GM23248 (cell line): ENCODE measurements at places on chromosomes 1 and 21. TPM values are rescaled to one million over a fixed set of nuclear protein-coding genes. Genes with fewer than 3 reads are reported as not detected.

DNA sequence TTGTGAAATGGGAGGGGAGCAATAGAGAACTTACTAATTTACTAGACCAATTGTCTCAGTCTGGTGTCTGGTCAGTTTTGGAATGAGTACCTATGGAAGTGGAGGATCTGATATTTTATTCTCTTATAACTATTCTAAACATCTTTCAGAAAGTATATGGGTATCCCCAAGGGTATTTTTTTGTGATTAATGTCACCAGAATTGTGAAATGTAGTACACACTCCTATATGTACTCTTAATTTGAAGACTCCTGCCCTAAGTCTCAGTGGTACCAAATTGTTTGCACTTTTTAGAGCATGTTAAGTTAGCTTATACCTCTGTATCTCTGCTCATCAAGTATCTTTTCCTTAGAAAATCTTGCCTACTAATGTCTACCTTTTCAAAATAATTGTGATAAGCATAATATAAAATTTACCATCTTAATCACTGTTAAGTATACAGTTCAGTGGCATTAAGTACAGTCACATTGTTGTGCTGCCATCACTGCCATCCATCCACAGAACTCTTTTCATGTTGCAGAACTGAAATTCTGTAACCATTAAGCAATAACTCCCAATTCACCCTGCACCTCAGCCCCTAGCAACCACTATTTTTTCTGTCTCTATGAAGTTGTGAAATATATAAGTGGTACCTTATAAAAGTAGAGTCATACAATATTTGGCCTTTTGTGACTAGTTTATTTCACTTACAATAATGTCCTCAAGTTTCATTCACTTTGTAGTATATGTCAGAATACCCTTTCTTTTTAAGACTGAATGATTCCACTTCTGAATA is 40.5 kb downstream of the SLC30A7 start:
- no peak for DNase-seq

DNA sequence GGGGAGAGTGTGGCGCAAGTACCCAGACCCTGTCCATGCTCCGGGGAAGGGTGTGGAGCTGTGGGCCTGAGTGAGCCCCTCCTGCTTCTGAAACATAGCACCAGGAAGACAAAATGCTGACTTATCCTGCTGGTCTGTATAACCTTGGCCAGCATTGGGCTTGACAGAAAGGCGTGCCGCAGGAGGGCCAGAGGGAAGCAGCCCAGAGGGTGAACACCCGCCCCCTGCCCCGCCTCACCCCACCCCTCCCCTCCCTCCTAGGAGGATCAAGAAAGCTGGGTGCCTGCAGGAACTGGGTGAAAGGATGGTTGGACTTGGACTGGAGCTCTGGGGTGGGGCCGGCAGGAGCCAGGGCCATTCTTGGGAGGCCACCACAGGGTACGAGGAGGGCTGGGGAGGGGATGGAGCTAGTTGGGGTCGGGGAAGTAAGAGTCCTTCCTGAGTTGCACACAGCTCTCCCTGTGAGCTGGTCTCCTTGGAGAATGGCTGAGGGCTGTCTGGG is 27.1 kb downstream of the PTPRF start:
- peak; percentile 21 for DNase-seq

DNA sequence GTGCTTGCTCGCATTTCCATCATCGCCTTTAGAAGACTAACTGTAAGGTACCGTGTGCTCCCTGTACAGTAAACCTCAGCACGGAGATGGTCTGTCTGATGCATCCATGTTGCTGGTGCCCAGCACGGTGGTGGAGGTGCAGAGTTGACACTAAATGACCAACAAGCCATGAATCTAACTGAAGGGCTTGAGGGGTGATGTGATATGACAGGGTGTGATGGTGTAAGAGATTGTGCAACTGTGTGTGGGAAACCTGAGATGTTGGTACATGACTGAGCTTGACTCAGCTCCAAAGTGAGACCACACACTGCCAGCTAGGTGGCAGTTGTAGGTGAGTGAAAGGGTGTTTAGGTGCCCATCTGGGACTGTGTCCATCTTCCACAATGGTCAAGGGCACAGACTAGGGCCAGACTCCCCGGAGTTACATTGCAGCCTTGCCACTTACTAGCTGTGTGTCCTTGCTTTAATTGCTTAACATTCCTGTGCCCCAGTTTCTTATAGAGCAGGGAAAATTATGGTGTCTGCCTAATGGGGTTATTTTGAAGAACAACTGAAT is 21.4 kb downstream of the SLC2A1 start:
- peak; percentile 80 for DNase-seq

GRCh38 chr1:233707153-233707879 is 93.4 kb downstream of the KCNK1 start:
- DNase-seq: peak; percentile 18

Gene IGFN1
- total RNA-seq: not detected in 2 replicates

DNA sequence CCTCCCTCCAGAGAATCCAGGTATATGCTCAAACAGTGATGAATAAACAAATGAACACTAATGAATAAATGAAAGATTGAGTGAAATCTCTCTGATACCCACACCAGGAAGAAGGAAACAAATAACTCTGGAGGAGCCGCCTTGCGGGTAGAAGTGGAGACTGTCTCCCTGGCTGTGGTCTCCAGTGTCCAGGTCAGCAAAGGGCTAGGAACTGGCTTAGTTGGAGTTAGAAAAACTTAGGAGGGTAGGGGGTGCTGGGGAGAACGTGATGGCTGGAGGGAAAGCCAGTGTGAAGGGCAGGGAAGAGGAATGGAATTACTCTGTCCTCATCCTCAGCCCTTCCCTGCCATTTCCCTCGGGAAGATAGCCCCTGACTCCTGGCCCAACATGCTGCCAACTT is 537 bp downstream of the RHBDL2 start:
- DNase-seq: no peak

GRCh38 chr1:64228167-64228957 is 24.9 kb downstream of the UBE2U start:
- peak; percentile 70 for DNase-seq

GRCh38 chr1:53370369-53370961 is 42.6 kb upstream of the LRP8 start:
- no peak for DNase-seq

DNA sequence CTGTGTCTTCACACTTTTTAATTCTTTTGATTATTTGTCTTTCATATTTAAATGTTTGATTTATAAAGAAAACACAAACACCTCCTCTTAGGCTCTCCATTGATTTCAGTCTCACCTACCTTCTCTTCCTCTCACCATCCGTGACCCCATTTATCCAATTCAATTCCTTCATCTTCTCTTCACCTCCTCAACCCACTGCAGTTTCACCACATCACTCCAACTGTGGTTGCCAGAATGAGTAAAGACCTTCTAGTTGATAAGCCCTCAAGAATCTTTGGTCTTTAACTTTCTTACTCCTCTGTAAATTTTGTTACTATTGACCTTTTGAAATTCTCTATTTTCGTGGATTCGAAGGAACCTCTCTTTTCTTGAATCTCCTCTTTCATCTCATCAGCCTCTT is 260.7 kb downstream of the CHRM3 start:
- DNase-seq: no peak

DNA sequence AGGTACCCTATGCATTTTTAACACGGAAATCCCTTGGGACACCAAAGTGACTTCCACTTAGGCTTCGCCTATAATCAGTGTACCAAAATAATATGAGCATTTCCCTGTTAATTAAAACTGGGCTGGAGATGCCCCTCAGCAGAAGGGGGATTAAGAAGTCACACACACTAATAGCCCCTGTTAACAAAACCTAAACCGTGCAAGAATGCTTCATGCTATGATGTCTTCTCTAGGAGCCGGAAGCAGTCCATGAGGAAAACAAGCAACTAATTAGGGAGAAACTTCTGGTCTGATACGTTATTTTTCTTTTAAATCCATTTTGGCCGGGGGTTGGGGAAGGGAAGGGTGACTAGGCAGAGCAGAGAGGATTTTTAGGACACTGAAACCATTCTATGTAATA is 123.4 kb downstream of the ESRRG start:
- no peak for DNase-seq

GRCh38 chr1:87337606-87338005 is 8.9 kb downstream of the LMO4 start:
- no peak for DNase-seq

DNA sequence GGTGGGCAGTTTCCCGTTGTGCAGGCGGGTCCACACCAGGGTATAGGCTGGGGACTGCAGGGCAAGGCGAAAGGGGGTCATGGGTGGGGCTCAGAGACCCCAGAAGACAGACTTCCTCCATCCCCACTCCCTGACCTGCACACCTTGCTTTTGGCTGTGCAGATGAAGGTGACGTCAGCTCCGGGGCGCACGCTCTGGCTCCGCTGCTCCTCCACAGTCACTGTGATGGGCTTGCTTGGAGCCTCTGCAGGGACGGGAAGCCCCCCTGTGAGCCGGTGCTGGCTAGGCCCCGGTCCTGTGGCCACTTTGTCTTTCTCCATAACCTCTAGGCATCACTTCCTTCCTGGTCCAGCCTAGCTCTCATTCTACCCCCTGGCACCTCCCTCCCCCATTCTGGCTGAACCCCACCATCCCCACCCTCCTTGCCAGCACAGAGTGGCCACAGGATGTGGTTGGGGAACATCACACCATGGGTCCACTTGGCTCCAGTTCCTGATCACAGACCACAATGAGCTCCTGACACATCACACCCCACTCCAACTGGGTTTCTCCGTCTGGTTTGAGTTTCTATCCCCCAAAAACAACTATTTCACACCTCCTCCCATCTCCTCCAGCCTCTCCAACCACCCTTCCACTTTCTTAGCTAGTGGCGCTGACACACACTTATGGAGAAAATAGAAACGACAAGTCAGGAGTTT is 45.2 kb downstream of the LDLRAD2 start:
- DNase-seq: peak; percentile 74

DNA sequence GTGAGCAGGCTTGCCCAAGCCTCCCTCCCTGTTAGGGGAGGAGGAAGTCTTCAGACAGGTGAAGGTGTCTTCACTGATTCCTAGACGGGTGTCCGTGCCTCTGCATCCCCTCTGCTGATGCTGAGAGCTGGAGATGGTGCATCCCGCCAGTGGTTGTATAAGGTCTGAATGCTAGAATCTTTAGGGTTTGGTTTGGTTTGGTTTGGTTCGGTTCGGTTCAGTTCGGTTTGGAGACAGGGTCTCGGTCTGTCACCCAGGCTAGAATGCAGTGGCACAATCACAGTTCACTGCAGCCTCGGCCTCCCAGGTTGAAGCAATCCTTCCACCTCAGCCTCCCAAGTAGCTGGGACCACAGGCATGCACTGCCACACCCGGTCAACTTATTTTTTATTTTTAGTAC is 153.6 kb downstream of the PGBD5 start:
- DNase-seq: no peak

Gene CCDC185
- not detected in 2 replicates for total RNA-seq

DNA sequence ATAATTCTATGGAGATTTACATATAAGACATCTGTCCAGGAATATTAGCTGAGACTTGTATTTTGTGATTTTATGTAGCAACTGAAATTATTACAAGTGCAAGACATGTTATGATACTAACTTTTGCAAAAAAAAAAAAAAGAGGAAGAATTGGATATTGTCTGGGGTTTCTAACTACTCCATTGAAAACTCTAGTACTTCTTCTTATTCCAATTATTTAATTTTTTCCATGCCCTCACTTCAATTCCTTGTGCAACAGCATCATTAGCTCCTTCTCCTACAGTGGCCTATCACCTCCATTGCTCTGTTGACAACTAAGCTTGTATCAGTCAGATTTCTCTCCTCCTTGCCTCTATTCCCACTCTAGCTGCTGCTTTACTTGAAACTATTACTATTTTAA is 126.6 kb downstream of the PTPRC start:
- no peak for DNase-seq

DNA sequence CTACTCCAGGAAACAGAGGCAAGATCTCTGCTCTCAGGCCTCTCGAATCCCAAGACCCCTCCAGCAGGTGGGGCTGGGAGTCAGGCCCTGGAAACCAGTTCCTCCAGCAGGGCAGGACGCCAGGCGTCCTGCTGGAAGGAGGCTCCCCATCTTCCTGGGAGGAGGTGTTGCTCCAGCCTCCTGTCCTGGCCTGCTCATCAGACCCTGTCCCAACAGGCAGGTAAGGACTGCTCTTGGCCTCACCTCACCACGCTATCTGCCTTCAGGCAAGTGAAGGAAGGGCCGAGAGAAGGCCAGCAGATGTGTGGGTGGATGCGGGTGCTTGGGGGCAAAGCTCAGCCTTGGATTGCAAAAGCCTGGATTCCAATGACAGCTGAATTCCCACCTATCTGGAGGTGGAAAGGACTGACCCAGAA is 82.9 kb downstream of the SSBP3 start:
- no peak for DNase-seq

Gene SNX7
- total RNA-seq: 49.1 and 59.7 TPM in 2 replicates

Gene PRAMEF25
- total RNA-seq: not detected in 2 replicates
